KBM-7 (cell line): ENCODE measurements at places on chromosomes 12 and 14.
A peak's percentile ranks its signal among the peaks of the same experiment; 100 is the strongest.

- DNase-seq, result peak; percentile 52
Measured at GRCh38 chr12:89306827-89307473, 45.4 kb downstream of the DUSP6 start.

GRCh38 chr12:68498736-68499135 lies 112.0 kb upstream of the RAP1B start:
- DNase-seq, result no peak

GRCh38 chr12:104605685-104606084 lies 148.9 kb downstream of the CHST11 start:
- no peak for DNase-seq

DNA sequence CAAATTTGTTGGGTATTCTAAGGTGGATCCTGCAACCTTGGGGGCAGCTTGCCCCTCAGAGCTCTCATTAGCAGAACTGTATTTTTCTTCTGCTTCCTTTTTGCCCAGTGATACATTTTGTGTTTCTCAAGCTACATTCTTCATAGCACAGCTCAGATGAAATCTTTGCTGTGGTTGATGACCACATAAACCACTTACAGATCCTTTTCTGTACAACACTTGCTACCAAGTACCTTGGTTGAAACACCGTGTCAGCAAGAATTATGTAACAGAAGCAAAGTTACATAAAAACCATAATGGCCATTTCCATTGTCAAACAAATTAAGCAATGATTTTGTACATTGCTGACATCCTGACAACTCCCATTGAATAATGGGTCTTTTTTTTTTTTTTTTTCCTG lies 9.7 kb upstream of the PLBD1 start:
- DNase-seq, result peak; percentile 40

DNA sequence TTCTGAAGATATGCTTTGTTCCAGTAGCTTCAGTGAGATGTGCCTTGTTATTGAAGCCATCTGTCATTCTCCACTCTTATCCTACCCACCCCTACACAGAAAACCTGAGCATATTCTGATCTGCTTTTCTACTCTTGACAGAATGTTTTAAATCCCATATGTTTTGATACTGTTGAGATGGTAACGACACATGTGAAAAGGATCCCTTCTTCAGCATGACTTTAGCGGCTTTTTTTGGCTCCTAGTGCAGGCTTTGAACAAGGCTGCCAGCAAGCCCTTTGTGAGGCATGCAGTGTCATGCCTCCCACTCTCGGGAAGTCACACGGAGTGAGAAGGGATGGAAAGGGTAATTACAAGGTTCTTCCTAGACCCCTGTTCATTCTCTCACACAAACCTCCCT lies 228.8 kb upstream of the RGS6 start:
- DNase-seq, result no peak

DNA sequence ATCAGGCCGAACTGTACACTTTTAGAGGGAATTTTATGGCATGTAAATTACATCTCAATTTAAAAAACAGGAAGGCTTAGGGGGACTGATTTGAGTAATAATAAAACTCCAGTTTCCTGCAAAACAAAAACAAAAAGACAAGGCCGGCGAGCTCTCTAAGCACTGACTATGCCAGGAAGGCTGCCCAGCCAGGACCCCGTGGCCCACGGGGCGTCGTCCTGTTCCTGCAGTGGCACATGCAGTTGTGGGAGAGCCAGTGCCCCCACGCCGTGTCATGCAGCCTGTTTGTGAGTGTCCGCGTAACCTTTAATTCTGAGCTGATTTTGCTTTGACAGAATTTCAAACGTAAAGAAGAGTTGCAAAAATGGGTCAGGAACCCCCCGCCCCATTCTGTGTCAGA lies 10.5 kb downstream of the XRCC3 start:
- no peak for DNase-seq

GRCh38 chr14:57933349-57933748 lies 67.5 kb upstream of the SLC35F4 start:
- no peak for DNase-seq

- peak; percentile 71 for DNase-seq
Measured at GRCh38 chr12:51320695-51321320, 3.2 kb downstream of the BIN2 start.

DNA sequence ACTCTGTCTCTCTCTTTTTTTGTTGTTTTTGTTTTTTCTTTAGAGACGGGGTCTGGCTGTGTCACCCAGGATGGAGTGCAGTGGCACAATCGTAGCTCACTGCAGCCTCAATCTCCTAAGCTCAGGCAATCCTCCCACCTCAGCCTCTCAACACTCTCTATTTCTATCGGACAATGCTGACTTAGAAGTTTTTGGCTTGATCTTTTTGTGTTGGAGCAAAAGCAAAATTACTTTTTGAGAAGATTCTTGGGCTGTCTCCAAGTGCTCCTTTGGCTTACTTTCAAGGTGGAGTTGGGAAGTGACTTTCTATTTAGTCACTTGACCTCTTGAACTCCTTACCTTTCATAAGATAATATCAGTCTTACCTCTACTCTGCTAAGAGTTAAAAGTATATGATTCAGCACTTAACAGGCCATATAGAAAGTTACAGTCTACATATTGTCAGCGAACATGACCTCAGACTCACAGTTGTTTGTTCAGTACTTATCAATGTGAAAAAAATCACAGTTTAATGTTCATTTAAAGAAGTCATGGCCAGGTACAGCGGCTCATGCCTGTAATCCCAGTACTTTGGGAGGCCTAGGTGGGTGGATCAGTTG lies 15.4 kb upstream of the MIA2 start:
- no peak for DNase-seq

DNA sequence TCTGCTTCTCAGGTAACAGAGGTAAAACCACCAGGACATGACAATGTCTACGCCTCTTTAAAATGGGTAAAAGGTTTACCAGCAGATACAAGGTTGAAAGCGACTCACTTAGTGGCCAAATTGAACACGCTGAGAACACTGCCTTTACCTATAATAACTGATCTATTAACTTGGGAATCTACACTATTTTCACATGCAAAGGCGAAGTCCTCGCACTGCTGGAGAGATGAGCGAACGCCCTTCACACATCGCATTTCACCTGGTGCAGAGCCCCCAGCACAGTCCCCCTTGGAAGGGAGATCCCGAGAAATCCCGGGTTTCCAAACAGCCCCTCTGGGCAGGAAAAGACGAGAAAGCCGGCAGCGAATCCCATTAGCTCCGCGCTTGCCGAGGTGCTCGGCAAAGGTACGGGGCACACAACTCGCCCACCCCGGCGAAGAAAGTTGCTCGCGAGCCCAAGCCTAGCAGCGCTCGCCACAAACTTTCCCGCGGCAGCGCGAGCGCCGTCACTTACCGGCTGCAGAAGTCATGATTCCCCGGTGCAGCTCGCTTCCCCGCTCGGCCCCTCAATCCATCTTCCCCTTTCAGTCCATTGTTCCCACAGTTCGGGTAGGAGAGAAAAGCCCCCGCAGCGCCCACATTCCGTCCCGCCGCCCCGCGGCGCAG lies 423 bp downstream of the FGD6 start:
- DNase-seq, result no peak

- DNase-seq, result no peak
Measured at GRCh38 chr12:13170892-13171490, 25.5 kb upstream of the EMP1 start.

GRCh38 chr12:29562110-29562804 lies 64.8 kb upstream of the OVCH1 start:
- DNase-seq, result no peak

DNA sequence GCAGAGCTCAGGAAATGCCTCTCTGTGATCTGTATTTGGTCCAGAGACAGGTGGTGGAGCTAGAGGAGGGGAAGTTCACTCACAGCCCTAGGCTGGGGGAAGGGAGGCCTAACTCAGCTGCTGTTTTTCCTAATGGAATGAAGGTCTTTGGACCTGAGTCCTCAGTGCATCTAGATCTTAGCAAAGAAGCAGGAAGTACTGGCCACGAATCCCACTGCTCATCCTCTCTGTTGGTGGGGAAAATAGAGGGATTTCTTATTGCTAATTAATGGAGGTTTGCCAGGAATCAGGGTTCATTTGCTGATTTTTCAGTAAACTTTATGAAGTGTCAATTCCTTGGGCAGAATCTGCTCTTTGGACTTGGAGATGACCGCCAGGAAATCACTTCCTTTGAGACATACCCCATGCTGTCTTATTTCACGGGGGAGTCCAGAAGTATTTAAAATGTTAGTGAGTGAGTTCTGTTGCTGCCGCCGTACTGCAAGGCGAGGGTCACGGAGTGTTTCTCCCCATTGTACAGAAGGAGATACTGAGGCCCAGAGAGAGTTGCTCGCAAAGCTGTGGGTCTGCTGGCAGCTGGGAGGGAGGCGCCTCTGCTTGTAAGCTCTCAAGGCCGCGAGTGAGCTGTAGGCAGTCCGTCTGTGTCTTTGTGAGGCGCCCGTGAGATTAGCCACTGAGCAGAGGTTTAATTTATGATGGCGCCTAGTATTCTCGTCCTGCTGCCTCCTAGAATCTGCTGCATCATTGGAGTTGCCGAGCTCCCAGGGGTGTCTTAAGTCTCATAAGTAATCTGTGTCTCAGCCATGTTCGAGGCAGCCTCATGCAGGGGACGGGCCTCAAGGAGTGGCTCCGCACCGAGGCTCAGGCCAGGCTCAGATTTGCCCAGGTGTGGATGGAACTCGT lies 88.2 kb downstream of the TSPAN9 start:
- DNase-seq, result no peak

DNA sequence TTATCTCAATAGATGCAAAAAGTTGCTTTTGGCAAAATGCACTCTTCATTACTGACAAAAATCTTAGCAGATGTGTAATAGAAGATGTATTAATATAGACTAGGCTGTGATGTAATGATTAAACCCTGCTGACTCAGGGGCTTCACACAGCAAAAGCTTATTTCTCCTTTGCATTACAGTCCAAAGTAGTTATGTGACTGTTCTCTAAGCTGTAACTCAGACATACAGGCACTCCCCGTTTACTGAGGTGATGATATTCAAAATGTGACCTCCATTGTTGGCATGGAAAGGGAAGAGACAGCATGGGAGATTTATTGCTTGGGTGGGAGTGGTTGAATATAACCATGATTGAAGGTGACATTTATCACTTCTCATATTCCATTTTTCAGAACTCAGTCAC lies 331.5 kb downstream of the SNAPC1 start:
- no peak for DNase-seq

GRCh38 chr14:79627058-79627457 lies 584.2 kb downstream of the DIO2 start:
- no peak for DNase-seq

- no peak for DNase-seq
Measured at GRCh38 chr12:124490584-124491305, 76.7 kb downstream of the NCOR2 start.

DNA sequence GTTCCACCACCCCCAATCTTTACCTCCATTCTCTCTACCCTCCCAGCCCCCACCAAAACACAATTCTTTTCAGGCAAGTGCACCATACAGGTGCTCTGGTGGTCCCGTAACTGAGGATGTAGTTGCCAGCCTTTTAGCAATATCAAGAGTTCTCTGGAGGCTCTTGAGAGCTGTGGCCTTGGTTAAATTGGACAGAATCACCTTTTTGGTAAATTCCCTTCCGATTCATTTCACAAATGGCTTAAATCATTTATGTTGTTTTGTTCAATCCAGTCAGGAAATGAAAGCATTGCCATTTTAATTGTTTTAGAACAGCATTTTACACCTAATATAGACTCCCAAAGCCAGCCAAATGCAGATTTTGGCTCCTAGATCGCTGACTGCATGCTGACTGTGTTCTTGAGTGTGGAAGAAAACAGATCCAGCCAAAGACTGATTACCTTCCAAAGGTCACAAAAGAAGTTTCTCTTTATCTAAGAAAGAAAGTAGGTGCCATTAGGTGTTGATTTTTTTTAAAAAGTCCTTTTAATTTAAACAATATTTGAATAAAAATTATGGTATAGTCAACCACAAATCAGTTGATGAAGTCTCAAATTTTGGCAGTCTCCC lies 25.6 kb downstream of the CRADD start:
- no peak for DNase-seq

GRCh38 chr12:1777798-1778197 lies 42.6 kb upstream of the LRTM2 start:
- no peak for DNase-seq

DNA sequence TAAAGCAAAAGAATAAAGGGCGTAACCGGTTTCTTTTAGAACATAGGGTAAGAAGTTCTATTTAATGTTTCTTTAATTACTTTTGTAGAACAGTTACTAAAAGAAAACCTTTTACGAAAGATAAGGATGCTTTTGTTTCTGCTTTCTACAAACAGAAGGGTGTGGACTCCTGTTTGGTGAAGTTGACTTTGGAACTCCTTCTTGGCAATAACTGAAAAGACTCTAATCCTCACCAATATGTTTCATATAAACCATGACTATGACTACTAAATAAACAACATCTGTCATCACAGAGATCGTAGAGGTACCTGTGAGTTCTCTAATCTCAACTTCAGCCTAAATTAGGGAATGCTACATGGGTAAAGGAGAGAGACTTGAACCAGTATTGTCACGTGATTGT lies 210.8 kb upstream of the FLRT2 start:
- no peak for DNase-seq

- DNase-seq, result no peak
Measured at GRCh38 chr14:20180486-20180885, 10.2 kb upstream of the OR11G2 start.
